Urothelium cell line (cell line): ENCODE measurements at places on chromosomes 5 and 9.

- no peak for DNase-seq
Observed at GRCh38 chr9:134181648-134182034, 17.3 kb upstream of the RNU6ATAC start.

DNA sequence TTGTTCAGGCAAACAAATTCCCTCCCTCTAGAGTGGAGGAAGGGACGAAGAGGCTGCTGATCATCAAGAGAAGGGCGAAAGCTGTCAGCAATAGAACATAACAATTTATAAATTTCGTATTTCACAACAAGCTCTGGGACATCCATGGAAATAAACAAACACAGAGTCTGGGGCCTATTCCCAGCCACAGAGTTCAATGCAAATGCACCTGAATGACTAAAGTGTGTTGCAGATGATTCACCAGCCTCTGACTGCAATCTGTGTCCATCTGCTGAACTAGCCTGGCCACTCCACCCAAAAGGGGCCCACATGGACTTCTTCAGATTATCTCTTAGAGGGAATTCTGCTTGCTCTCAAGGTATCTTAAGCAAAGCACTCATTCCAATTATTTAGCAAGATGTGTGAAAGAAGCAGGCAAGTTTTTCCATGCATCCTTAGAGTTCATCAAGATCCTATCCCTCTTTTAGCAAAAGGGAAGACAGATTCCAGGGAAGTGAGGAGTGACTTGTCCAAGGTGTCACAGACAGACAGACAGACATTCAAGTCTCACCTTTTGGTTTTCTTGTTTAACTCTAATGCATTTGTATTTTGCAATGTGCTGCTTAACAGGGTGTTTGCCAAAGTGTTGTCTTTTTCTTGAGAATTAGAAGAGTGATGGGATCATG, 307.8 kb upstream of the PAPPA start:
- peak; percentile 13 for DNase-seq

GRCh38 chr5:109691996-109692395, 2.3 kb downstream of the MAN2A1 start:
- DNase-seq: no peak

- DNase-seq: no peak
Observed at GRCh38 chr9:127973169-127974000, 7.4 kb downstream of the EEIG1 start.

GRCh38 chr5:6742081-6742758, 29.0 kb downstream of the TENT4A start:
- DNase-seq: no peak

DNA sequence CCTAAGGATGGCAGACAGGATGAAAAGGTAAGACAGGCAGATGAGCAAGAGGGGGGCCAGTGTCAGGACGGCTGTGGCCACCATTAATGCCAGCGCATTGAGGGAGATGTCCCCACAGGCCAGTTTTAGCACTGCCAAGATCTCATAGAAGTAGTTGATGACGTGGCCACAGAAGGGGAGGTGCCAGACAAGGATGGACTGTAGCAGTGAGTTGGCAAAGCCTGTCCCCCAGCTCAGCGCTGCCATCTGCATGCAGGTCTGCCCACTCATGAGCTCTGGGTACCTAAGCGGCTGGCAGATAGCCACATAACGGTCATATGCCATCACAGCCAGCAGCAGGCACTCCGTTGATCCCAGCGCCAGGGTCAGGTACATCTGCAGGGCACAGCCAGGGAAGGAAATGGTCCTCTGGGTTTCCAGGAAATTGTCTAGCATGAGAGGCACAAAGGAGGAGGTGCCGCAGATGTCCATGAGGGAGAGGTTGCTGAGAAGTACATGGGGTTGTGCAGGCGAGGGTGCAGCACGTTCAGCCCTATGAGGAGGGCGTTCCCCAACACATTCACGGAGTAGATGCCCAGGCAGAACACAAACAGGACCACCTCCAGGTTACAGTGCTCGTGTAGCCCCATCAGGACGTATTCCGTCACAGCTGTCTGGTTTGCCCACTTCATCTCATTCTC, 10.8 kb downstream of the OR13J1 start:
- DNase-seq: no peak

- DNase-seq: no peak
Observed at GRCh38 chr5:58411372-58411771, 48.5 kb downstream of the PLK2 start.

DNA sequence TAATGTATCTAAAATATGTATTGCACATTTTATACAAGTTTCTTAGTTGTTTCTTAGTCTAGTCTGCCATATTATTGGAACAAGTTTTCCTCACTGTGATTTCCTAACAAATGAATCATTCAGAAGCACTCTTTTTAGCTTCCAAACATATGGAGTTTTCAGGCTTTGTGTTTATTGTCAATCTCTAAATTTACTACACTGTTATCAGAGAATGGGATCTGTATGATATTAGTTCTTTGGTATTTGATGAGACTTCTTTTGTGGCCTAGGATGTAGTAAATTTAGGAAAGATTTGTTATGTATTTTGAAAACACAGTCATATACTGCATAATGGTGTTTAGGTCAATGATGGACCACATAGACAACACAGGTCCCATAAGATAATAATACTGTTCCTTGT, 25.7 kb downstream of the SREK1IP1 start:
- DNase-seq: no peak

DNA sequence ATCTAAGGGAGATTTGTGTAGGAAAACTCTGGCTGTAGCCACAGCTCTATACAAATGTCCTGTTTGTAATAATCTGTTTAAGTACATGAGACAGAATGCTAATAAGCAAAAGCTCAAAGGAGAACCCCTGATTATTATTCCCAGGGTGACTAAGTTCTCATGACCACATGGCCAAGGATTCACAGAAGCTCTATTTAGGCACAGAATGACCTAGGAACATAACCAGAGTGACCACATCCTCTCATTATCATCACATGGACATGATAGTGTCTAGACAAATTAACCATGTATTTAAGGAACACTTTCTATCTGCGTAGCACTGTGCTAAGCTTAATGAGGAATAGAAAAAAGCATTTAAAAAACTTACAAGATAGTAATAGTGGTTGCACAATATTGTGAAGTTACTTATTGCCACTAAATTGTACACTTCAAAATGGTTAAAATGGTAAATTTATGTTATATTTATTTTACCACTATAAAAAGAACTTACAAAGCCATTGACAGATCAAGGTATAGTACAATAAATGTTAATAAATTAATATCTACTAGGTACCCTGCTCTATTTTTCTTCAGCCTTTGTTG, 56.3 kb downstream of the STX17 start:
- no peak for DNase-seq
